Amniotic epithelial cell (primary cell): ENCODE measurements at places on chromosomes 3 and 15.
A peak's percentile ranks its signal among the peaks of the same experiment; 100 is the strongest.

DNA sequence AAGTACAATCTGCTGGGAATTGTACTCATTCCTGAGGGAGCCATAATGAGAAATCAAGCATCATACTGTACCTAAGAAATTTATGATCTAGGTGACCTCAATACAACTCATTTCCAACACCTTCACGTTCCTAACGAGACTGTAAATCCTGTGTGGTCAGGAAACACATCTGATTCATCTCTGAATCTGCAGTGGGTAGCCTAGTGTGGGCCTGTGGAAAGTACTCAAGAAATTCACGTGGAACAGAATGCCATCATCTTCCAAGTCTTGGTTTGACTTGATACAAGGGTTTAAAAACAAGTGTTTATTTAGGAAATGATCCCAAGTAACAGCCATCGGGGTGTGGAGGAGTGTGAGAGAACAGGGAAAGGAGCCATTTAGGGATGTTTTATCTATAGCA is 568.9 kb downstream of the EDEM1 start:
- no peak for DNase-seq

DNA sequence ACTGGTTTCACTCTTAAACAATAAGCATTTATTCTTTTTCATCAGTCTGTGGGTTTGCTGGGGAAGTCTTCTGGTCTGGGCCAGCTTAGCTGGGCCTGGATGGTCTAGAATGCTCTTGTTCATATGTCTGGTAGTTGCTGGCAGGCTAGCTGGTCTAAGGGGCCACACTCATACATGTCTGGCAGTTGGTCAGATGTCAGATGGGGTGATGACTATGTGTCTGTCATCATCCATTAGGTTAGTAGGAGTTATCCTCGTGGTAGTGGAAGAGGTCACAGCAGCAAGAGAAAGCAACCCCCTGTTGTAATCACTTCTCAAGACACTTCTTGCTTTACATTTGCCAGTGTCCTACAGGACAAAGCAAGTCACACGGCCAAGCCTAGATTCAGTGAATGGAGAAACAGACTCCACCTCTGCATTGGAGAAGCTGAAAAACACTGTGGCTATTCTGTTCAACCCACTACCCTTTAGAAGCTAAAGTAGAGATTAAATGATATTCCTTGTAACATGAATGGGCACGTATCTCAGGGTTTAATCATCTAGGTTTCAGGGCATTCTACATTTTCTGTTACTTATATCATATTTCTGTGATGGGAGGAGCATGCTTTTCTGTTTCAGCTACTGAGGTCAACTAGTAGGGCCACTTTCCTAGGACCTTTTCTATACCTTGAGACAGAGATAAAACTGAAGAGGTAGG is 5.5 kb upstream of the ARID3B start:
- DNase-seq: no peak

DNA sequence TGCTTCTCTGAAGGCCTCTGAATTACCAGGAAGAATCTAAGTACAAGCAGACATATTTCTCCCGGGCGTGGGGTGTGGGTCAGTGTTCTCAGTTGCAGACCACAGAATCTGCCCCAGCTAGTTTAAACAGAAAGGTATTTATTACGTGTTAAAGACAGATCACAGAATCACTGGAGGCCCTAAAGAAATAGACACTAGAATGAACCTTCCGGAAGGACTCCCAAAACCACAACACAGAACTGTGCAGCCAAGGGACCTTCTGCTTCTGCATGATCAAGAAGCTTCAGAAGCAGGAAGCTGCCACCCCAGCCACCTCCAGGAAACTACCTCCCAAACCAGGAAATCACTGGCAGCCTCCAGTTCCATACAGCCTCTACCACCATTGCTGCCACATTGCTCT is 32.7 kb upstream of the ZFAND6 start:
- DNase-seq: no peak

- peak; percentile 17 for DNase-seq
Observed at GRCh38 chr3:141986548-141987107, 110.2 kb downstream of the ATP1B3 start.

GRCh38 chr3:15659254-15659975 is 57.9 kb downstream of the BTD start:
- no peak for DNase-seq

DNA sequence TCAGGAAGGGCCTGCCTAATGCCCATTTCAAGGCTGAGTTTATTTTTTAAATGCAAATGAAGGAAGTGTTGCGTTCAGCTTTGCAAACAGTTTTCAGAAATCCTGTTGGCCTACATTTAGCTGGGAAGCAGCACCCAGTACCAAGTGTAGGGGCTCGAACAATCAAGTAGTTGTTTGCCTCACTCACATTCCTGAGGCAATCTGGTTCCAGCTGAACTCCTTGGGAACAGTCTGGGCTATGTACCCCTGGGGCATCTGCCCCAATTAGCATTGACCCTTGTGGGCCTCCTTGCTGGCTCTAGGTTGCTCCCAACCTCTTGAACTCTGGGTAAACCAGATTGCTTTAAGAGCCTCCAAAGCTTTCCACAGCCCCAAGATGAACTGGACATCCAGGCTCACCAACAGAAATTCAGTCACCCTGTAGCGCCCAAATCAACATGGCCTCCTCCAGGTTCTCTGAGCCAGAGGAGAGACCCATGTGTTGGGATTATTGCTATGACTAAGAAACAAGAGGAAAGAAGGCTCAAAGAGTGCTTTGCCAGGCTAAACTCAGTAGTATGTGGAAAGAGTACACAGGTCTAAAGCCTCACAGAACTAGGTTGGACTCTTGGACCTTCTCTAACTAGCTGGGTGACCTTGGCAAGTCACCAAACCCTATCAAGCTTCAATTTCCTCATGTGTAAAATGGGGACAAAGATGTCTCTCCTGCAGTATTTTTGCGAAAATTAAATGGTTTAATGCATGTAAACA is 532.7 kb downstream of the SOX2 start:
- DNase-seq: no peak

DNA sequence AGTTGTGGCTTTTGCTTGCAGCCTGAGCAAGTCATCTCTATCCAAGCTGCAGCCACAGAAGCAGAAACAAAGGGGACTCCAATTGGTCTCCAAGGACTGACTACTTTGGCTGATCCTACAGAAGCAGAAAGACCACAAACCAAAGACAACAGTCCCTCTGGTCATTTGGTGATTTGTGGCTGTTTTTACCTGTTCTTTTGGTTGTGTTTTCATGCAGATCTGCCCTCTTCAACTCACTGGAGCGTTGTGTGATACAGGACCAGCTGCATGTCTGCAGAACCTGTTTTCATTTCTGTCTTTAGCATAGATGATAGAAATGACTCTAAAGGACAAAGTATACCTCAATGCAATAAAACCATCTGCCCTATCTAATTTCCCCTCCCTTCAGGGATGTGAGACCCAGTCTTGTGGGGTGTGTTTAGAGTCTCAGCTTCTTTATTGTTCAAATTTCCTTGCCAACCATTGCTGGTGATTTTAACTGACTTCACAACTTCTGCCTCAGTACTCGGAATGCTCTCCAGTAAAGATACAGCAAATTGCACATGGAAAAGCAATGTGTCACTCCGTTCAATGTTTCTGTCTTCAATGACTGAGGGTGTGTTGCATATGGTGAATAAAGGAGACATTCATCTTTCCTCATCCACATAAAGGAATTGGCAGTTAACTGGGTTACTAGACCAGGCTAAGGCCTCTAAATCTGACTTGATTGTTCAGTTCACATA is 48.9 kb upstream of the SLC7A14 start:
- no peak for DNase-seq

DNA sequence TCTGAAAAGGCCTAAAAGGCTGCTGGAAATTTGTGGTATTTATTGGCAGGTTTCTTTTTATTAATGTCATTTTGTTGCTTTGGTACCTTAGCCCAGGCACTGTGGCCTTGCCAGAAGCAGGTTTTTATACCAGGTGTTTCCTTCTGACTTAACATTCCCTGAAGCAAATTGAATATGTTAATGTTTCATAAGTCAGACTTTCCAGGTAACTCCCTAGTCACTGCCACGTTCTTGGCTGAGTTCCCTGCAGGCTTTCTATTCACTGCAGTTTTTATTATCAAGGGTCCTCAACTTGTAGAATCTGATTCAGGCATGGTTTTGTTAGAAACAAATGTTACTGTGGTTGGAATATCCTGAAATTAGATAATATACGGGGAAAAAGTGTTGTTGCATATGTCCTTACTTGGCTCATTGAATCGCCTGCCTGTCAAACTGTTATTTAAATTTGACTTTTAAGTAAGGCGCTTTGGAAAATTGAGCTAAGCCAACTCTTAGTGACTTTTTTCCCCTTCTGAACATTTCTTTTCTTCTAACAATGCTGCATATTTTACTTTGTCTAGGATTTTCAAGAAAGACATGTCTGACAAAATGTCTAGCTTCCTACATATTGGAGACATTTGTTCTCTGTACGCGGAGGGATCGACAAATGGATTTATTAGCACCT is 22.9 kb downstream of the ITPR1 start:
- no peak for DNase-seq

DNA sequence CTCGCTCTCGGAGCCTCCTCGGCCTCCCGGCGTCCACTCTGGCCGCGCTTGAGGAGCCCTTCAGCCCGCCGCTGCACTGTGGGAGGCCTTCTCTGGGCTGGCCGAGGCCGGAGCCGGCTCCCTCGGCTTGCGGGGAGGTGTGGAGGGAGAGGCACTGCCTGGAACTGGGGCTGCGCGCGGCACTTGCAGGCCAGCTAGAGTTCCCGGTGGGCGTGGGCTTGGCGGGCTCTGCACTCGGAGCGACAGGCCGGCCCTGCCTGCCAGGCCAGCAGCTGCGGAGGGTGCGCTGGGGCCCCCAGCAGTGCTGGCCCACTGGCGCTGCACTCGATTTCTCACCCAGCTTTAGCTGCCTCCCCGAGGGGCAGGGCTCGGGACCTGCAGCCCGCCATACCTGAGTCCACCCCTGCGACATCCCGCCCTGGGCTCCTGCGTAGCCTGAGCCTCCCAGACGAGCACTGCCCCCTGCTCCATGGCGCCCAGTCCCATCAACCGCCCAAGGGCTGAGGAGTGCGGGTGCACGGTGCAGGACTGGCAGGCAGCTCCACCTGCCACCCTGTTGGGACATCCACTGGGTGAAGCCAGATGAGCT is 765.0 kb downstream of the IGSF11 start:
- DNase-seq: no peak

GRCh38 chr15:22240403-22240802 is 160.1 kb downstream of the OR4M2 start:
- no peak for DNase-seq

DNA sequence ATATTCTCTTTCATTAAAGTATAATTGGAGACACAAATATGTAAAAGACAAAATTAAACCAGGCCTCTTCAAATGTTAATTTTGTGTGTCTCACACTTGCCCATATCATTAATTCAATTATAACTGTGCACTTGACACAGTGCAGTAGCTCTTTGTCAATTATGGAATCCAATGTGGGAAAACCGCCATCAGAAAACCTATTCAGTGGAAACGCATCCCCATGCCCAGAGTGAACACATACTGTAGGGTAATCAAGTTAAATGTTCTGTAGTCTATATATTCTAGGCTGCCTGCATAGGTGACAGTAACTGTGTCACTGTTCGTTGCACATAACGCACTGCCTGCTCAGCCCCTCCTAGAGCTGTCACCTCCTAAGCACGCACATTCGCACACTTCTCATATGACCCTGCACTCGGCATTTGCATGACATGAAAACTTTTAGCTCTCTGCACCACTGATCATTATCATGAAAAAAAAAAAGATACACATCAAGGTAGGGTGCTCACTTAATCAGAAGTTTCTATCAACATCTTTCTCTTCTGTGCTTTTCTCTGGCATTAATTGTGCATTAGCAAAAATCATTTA is 63.2 kb downstream of the MEIS2 start:
- no peak for DNase-seq

- DNase-seq: no peak
Observed at GRCh38 chr15:99902248-99902928, 169.2 kb upstream of the LYSMD4 start.

- peak; percentile 46 for DNase-seq
Observed at GRCh38 chr3:141243271-141243707, 11.7 kb downstream of the PXYLP1 start.

GRCh38 chr3:113275929-113276750 is 64.8 kb downstream of the BOC start:
- DNase-seq: peak; percentile 41

DNA sequence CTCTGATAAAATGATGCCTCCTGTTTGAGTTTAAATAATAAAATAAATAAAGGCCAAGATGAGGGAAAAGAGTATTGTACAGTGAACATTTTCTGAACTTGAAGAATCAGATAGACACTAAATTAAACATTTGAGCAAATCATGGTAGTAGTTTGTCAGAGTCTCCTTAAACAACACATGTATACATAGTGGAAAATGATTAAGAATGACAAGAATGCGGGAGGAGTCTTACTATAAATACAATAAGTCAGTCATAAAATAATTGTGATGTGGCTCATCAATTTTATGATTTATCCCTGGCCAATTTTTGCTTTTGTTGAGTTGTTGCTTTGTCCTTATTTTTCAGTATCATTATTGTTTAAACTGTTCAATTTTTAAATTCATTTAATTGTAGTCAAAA is 158.0 kb upstream of the TMC3 start:
- no peak for DNase-seq

DNA sequence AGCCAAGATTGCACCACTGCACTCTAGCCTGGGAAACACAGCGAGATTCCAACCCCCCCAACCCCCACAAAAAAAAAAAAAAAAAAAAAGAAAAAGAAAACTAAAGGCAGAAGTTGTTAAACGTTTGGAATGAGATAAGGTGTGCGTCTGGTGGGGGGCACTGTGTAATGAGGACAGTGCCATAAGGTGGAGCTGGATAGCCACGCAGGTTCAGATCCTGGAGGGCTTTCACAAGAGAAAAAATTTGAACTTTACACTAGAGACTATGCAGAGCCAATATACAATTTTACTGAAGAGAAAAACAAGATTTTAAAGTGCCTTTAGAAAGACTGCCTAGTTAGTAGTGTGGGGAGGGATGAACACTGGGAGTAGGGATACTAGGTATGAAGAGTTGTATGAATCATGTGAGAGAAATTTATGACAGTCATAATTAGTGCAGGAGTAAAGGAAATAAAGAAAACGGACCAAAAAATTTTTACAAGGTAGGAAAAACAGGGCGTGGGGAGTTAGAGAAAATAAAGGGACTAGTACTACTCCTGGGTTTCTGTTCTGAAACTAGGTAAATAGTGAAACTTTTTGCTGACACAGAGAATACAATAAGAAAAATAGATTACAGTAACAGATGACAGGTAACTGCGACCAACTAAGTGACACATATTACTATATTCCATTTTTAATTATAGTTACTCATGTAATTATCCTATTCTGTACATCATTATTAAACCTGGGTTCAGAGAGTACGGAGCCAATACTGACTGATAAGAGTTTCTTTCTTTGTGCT is 108.1 kb downstream of the PEAK1 start:
- no peak for DNase-seq

- DNase-seq: no peak
Observed at GRCh38 chr3:33918126-33918756, 119.8 kb downstream of the PDCD6IP start.

- no peak for DNase-seq
Observed at GRCh38 chr3:171419457-171419856, 40.7 kb downstream of the TNIK start.

DNA sequence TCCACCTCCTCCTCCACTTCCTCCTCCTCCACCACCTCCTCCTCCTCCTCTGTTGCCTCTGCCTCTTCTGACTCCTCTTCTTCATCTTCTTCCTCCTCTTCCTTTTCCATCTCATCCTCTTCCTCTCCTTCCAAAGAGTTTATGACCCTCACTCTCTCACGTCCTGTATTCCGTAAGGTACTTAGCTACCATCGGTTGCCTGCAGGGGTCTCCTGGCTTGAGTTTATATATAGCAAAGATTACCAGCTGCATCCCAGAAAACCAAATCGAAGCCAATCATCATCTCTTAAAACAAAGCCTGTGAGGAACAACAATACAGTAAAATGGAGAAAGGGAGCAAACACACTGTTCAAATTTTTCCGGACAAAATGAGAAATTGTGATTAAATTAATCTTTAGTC is 317.4 kb downstream of the C3orf38 start:
- DNase-seq: no peak
